Stimulated activated CD8-positive, alpha-beta memory T cell treated with anti-CD3 and anti-CD28 coated beads, Interleukin-4, amount 100 ng/mL, for 1 hour (primary cell): ENCODE measurements at places on chromosomes 5 and 9.

DNA sequence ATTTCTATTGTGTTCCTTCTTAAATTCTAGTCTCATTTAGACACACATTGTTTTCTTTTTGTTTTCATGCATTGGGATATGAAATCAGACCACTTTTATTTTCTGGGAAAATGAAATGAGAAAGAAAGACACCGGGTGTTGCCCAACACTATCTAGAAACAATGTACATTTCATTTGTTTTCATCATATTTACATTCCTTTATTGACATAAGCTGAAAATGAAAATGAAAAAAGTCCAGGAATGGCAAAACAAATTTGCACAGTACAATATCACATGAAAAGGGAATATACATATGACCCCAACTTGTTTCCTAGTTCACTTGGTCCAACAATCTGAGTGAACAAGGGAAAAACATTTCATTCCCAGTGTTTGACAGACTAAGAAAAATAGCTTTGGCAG lies 20.7 kb downstream of the IFNE start:
- DNase-seq, result no peak

GRCh38 chr5:134521841-134522240 lies 3.6 kb upstream of the JADE2 start:
- DNase-seq, result no peak

- no peak for DNase-seq
Observed at GRCh38 chr5:3564827-3565518, 30.7 kb upstream of the IRX1 start.

DNA sequence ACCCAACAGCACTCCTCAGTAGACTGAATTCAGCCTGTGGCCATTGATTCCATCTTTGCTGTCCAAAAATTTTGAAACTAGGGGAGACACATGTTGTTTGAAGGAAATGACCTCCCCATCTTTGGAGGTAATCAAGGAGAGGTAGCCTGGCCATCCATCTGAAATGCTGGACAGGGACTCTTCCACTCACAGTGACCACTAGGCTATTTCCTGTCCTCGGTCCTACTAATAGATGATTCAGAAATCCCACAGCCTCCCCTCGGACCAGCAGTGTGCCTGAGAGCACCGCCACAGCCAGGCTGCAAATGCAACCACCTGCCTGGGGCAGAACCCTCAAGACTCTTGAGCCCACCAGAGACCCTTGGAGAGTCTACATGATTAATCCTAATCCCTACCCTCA lies 12.5 kb downstream of the HRH2 start:
- no peak for DNase-seq

DNA sequence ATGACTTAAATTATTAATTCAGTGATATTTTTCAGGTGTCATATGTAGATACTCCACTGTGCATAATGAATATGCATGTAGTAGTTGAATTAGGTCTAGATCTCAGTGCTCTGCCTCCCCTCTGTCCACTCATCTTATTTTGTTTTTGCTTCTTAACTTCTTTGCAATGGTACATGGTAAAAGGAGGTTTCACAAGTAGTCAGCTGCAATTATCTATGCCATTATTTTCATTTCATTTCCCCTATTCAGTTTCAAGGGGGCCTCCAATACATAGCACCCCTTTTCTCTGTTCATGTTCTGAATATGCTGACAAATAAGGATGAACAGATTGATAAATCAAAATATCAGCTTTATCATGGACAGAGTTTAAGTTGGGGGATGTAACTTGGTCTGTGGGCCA lies 511.6 kb upstream of the ZNF608 start:
- no peak for DNase-seq

DNA sequence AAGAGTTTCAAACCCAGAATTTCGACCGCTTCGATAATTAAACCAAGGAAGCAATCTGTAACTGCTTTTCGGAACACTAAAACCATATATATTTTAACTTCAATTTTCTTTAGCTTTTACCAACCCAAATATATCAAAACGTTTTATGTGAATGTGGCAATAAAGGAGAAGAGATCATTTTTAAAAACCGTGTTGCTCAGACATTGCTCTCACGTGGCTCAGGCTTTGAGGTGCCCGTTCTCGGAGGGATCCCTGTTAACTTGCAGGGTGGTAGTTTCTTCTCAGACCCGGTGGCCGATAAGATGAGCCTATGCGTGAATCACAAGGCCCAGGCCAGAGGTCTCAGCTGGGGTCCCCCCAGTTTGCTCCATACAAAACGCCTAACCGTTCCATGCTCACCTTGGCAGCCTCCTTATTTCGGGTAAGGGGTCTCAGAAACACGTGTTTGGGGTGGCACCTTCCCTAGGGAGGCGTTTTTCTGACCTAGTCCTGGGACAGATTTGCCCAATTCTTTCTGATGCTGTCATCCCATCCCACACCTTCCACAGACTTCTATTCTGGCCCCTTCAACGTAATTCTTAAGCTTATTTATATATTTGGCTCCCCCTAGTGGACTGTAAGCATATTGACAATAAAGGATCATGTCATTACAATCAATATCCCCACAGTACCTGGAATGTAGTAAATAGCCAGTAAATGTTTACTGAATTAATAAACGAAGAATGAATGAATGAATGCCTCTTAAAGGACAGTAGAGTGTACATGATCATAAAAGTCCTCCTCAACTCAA lies 48.1 kb downstream of the THBS4 start:
- no peak for DNase-seq

DNA sequence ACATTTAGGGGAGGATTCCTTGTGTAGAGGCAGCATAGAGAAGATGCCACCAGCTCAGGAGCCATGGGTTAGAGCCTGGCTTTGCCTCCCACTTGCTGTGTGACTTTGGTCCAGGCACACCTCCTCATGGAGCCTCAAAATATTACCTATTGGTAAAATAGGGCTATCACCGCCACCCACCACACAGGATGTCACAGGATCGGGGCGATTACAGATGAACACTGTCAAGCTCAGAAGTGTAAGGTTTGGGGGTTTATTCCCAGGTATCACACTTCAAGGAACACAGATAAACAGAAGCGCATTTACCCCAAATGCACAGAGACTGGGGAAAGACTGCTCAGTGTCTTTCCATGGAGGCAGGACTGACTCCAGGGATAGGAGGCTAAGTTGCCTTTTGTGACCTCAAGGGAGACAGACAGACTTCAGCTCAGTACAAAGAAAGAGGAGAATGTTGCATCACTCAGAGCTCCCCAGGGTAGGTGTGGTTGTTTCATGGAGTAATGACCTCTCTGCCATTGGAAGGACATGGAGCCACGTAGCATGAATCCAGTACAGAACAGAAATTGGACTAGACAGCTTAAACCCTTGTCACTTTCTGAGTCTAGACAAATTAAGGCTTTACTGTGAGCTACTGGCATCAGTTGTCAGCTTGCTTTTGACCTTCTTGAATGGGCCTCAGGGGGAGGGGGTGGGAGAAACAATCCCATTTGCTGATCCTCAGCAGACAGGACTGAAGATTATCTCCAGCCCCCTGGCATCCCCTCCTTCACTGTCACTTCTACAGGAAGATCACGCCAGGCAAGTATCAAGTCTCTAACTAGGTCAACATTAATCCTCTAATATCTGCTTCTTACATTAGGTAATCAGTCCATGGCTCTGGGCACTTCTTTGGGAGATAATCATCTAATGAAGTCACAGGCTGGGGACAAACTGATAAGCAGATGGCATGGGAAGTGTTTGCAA lies 6.5 kb downstream of the TRAF1 start:
- DNase-seq, result no peak

- DNase-seq, result no peak
Observed at GRCh38 chr5:82952326-82952725, 124.9 kb downstream of the TMEM167A start.

- DNase-seq, result no peak
Observed at GRCh38 chr9:1707291-1707690, 307.9 kb upstream of the SMARCA2 start.

DNA sequence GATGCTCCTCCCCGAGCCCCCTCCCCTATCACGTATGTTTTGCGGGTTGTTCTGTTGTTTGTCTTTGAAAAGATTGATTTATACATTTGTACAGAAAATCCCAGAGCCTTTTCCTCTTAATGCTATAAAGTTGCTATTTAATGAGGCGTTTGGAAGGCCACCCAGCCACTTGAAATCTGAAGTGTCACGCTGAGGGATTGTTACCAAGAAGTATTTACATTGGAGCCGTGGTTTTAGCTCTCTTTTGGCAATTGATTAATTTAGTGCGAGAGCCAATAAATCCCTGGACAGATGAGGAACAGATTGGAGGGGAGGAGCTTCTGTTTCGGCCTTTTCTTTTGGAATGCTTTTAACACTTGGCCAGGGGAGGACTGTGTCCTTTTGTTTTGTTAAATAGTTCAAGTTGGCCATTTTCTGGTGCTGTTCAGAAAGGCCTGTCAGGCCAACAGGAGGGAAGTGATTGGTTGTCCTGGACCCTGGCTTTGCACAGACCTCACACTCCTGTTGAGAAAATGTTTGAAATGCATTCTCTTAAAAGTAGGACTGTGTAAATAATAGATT lies 250.2 kb downstream of the PDZD2 start:
- DNase-seq, result no peak

DNA sequence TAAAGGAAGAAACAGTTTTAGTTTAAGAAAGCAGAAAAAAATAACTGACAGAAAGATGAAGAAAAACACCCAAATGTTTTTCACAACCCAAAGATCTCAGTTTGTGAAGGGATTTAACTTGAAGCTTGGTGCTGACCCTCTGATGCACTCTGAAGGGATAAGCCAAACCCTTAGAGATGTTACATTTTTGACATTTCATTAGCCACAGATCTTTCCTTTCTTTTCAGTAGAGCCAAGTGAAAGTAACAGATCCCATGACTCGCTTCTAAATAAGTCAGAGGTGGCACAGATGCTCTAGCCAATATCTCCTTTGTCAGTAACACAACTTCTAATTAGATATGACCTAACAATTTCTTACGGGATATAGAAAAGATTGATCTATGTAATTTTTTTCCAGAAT lies 394.5 kb upstream of the EDIL3 start:
- no peak for DNase-seq

- no peak for DNase-seq
Observed at GRCh38 chr5:138961221-138961620, 86.1 kb upstream of the LRRTM2 start.

- no peak for DNase-seq
Observed at GRCh38 chr5:19728571-19728970, 259.4 kb downstream of the CDH18 start.

DNA sequence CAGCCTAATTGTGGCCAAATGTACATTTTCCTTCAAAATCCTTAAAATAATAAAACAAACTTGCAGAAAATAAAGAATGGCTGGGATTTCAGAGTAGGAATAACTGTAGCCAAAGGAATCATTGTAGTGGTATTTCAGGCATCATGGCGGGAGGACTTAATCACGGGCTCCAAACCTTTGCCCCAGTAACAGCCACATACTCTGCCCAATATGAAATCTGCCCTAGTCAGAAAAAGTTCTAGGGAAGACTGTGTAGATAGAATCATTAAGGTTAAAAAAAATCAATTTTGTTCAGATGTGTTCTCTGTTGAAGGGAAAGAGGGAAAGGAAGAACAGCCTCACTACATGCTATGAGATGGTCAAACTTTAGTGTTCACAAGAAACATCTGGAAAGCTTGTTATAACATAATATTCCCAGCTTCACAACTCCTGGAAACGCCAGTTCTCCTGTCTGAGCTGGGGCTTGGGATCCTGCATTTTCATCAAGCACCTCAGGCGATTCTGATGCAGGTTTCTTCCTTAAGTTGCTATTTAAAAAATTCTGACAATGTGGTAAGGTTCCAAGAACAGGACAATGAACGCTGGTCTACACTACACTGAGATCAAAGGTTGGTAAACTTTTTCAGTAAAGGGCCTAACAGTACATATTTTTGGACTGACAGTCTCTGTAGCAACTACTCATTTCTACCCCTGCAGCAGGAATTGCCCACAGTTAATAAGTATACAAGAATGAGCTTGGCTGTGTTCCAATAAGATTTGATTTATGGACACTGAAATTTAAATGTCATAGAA lies 87.9 kb downstream of the CEMIP2 start:
- no peak for DNase-seq

DNA sequence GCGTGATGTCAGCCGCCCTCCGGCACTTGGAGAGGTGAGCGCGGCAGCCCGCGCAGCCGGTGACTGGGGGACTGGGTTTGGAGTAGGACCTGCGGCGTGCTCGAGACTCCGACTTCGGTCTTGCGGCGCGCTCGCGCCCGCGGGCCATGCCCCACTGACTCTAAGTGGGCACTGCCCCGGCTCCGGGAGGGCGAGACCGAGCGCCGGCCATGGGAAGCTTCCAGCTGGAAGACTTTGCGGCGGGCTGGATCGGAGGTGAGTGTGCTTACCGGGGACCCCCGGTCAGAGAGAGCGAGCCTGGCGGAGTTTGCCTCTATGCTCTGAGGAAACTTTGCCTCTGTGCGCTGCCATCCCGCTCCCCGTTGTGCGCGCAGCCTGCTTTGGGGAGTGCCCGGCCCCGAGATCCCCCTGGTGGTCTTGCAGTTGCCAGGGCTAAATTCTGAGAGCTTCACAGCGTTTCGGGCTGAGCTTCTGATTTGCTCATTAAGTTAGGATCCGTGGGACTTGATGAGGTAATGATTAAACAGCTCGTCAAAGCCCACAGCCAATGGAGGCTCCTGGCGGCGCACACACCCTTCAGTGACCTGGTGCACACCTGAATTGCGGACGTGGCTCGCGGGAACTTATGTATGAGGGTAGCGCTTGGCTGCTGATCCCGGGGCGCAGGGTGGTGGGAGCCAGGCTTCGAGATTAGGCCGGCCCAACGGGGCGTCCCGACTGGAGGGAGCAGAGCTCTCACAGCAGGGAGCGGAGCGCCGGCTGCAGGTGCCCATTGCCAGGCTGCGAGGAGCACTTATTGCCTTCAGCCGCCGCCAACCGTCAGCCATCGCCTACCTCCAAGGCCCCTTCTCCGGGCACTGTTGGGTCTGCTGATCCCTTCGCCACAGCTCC lies at the start of gene SLC25A48:
Gene SLC25A48 (plus strand): TSS at position 25 of the 891 bp plus-strand sequence. CDS start 185 bp downstream, at position 210.
- DNase-seq, result no peak

- no peak for DNase-seq
Observed at GRCh38 chr5:76602094-76602726, 21.0 kb downstream of the F2RL2 start.

GRCh38 chr9:84622981-84623380 lies 46.5 kb upstream of the NTRK2 start:
- no peak for DNase-seq
